ENCODE measurements at places on chromosomes 2 and 18. TPM values are rescaled to one million over a fixed set of nuclear protein-coding genes. Genes with fewer than 3 reads are reported as not detected.

ATAD2B gene
- 53.2 TPM for total RNA-seq

ERICH2 gene
- total RNA-seq = not detected

NDC80 gene
- total RNA-seq = 20.3 TPM

TMEM198 gene
- total RNA-seq = 0.62 TPM

All from CD4-positive, CD25-positive, alpha-beta regulatory T cell (primary cell).